ENCODE measurements at places on chromosomes 7 and 10.

- no peak for DNase-seq
Measured at GRCh38 chr7:72077786-72078185, 334.4 kb downstream of the CALN1 start.

DNA sequence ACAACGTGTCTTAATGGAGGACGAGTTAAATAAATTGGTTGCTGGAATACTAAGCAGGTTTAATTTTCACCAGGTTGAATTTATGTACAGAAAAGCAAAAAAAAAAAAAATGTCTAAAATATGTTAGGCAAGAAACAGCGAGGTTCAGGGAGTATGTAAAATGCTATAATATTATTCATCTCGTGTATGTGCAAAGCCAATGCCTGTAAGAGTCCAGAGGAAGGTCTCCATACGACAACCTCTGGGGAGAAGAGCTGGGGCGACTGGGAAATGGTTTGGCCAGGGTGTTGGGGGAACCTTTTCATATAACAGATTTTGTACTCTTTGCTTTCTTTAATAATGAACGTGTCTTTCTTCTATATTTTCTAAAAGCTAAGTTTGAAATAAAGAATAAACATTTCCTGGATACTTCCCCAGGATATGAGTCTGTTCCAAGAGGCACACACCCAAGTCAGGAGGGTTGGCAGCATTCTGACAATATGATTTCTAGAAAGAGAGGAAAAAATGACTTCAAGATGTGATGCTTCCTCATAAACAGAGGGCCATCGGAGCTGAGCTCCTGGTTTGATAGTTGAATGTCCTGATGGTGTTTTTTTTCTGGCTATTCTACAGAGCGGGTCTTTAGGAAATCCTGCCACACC lies 208.6 kb upstream of the MGMT start:
- no peak for DNase-seq

DNA sequence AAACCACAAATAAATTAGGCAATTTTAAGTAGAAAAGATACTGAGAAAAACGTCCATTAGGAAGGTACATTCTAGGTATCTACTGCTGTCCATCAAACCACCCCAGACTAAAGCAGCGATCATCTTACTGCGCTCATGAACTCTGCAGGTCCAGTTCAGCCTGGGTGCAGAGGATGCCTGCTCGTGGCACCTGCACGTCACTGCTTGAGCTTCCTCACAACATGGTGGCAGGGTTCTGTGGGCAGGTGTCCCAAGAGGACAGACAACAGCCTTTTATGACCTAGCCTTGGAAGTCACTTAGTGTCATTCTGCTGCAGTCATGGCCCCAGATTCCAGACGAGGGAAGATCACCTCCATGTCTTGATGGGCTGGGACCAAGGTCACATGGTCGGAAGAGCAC lies 93.4 kb downstream of the MICALL2 start:
- no peak for DNase-seq

GRCh38 chr7:10584886-10585285 lies 388.8 kb upstream of the PHF14 start:
- DNase-seq = no peak

DNA sequence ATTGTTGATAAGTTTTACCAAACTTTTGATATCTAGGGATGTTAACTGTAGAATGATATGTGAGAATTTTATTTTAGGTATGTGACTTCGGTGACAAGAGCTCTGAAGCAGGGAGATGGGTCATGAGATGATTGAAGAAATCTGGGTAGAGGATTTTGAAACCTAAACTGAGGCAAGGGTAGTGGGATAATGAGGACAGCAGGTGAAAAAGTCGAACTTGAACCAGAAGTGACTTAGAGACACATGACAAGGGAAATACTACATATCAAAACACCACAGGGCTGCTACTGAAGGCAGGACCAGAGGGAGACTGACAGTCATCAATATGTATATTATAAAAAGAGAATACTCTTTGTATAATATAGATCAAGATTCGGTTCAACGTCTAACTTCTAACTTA lies 113.2 kb downstream of the WDFY4 start:
- no peak for DNase-seq

DNA sequence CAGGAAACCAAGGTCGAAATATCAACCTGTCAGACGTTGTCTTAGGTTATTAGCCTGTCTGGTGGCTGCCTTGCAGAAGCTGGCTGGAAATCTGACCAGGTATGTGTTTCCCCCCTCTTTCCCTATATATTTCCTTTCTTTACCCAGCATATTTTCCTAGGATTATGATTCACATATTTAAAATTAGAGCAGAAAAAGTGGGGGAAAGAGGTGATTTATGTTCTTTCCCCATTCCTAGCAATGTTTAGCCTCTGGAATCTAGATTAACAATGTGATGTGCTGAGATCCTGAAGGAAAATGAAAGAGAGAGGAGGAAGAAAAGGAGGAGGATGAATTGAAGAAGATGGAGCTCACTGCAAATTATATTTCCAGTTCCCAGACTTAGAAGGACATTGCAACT lies 421.4 kb upstream of the AUTS2 start:
- no peak for DNase-seq

GRCh38 chr7:130288829-130289228 lies 4.1 kb upstream of the CPA4 start:
- DNase-seq = no peak

DNA sequence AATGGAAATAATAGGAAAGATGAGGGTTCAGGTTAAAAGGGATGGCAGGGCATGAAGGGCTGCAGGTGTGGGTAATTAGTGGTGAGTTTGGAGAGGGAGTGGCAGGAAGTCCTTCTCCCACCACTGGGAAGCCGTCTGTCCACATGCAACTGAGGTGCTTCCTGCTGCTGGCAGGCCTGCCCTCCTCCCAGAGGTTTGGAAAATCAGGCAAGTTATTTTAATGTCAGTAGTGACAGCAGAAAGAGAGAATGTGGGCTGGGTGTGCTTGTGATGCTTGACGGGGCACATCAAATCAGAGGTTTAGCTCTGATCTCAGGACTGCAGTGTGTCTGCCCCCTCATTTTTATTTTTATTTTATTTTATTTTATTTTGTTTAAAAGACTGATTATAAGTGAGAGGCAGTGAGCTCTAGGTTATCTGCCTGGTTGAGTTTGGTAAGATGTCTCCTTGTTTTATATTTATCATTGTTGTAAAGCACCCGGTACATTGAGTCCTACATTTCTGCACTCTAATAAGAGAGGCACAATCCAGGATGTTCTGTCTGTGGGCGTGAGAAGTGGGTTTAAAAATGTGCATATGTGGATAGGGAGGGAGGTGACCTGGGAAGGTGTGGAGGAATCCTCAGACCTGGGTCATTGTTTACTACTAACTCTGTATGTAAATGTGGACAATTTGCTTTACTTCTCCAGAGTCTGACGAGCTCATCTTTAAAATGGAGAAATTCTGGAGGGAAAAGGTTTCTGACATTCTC lies 504.4 kb downstream of the LRMDA start:
- no peak for DNase-seq

DNA sequence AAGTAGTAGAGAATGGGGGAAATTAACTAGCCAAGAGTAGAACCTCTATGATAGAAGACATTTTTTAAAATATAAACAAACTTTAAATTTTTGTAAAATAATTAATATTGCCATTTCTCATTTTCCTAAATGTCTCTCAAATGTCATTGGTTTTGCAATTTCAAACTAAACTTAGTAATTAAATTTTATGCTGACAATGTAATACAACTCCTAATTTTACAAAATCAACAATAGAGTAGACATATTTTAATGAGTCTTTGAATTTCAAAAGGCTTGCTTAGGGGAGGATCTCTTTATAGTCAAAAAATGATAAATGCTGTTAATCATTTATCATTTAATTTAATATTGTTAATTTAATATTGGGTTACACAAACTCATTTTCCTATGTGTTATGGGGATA lies 81.8 kb downstream of the ZWINT start:
- no peak for DNase-seq

DNA sequence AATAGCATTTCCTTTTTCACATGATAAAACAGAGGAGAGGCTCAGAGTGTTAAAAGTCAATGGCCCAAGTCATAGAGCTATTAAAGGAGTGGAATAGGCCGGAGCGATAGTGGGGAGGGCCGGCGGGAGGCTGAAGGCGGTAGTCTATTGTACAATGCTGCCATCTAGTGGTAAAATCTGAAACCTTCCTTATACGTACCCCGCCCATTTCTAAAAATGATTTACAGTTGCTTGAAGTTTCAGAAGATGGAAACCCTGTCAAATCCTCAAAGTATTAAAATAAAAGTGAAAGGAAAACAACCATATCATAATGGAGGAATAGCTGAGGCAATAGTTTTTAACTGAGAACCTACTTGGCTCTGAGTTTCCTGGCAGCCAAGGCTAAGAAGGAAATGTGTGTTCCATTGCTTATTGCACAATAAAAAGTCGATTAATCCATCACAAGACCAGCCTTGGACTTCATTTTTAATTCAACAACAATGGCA lies 209.1 kb downstream of the CCSER2 start:
- peak; percentile 40 for DNase-seq

- DNase-seq = no peak
Measured at GRCh38 chr10:79061441-79062315, 7.1 kb upstream of the ZMIZ1 start.

DNA sequence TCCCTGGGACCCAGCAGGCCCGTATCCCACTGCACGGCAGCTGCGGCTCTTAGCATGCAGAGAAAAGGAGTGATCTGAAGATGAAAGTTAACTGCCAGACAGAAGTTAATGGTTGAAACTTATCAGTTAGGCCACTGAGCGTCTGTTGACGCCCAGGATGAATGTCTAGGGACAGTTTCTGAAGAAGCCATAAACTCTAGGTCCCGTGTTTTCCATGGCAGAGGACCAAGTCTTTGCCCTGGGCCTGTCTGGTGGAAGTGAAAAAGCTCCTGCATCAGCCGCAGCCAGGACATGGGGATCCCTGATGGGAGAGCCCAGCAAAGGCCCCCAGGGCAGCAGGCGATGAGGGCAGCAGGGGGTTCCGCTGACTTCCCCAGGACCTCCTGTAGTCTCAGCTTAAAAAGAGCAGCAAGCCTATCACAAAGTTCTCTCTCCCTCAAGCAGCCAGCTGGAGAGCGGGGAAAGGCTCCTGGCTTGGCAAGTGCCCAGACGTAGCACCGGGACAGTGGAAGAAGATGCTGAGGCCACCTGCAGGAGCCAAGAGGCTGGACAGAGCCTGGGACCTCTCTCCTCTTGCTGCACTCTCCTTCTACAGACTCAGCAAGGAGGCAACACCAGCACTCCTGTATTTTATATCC lies 79.6 kb downstream of the TNS3 start:
- DNase-seq = no peak

All from foreskin fibroblast (primary cell).